ENCODE measurements at places on chromosomes 7 and 10. TPM values are rescaled to one million over a fixed set of nuclear protein-coding genes. Genes with fewer than 3 reads are reported as not detected.

Gene PLEKHS1
- total RNA-seq: not detected

Gene PHF14
- 36.8 TPM for total RNA-seq

Gene COL26A1
- total RNA-seq: 1.7 TPM

DNA sequence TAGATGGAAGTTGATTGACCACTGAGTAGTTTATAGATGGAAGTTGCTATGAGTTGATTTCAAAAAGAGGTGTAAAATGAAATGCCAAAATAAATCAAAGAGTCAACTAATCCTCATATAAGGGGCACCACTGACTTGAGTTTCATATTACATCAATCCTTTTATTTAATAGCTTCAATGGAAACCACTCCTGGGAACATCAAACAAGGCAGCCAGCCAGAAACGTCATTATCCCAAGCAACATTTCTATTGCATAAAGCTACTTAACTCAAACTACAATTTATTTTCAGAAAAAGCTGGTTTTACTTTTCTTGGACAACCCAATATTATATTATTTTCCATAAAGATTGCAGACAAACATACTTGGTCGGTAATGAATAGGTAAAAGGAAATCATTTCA lies 162.1 kb downstream of the TSPAN12 start:
- no peak for DNase-seq

- DNase-seq: no peak
These were observed 159.2 kb downstream of the RGS10 start for GRCh38 chr10:119383174-119383856.

- DNase-seq: no peak
These were observed 184.8 kb downstream of the NPSR1 start for GRCh38 chr7:34842782-34843181.

Gene MSMB
- total RNA-seq: not detected

Gene ALOX5
- 2.1 TPM for total RNA-seq

Gene VGF
- total RNA-seq: 0.14 TPM

Measured in Caki2 (cell line).